Naive thymus-derived CD4-positive, alpha-beta T cell (primary cell): ENCODE measurements at places on chromosomes 3 and 15.

DNA sequence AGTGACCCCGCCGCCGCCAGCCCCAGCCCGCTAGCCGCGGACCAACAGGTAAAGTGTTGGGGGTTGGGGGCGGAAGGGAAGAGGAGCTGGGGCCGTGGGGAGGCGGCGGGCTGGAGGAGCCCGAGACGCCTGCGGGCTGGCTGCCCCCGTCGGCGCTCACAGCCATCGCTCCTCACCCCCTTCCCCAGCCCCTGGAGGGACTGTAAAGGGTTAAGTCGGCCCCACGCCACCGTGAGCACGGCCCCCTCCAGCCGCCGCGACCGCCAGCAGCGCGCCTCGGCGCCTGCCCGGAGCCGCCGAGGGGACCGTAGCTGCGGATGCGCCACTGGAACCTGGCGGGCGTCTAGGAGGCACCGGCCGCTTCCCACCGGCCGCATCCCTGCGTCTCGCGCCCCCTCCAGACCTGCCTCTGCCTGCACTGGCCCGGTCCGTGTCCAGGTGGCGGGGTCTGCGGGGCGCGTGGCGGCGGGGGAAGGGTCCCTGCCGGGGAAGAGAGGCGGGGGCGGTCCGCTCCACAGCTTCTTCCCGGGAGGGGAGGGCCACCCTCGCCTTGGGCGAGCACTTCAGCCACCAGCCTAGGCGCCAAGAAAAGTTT, 522 bp downstream of the MED12L start:
- DNase-seq = no peak

GRCh38 chr3:169493521-169494141, 169.9 kb downstream of the MECOM start:
- no peak for DNase-seq

DNA sequence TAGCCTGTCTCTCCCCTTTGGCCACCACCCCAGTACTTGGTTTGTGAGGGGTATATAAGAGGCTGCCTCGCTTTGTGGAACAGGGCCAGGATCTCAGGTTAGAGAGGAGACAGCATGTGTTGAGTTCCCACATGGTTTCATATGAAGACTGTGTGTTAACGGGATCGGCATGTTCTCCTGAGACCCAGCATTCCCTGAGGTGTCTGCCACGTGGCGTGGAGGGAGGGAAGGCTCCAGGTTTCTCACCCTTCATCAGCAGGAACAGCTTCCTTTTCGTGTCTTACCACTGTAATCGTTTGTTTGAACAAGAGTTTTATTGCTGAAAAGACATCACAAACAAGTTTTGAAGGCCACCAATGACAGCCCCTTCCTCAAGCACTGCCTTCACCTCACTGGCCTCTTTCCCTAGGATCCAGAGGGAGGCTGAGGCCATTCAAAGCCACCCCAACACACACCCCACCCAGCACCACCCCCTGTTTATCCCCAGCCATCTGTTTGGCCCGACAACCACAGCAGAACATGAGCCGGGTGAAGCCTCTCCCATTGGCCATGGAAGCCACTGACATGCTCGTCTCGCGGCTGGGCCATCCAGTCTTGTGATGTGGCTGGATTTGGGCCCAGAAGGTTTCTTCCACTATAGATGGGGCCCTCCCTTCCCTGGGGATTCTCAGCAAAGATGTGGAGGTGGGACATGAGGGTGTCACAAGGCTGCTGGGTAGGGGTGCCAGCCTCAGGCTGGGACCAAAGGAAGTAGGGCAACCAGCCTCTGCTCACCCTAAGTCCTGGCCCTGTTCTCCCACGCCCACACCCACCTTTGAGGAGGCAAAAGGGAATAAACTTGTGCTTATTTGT, 10.0 kb downstream of the BHLHE40 start:
- DNase-seq = no peak

DNA sequence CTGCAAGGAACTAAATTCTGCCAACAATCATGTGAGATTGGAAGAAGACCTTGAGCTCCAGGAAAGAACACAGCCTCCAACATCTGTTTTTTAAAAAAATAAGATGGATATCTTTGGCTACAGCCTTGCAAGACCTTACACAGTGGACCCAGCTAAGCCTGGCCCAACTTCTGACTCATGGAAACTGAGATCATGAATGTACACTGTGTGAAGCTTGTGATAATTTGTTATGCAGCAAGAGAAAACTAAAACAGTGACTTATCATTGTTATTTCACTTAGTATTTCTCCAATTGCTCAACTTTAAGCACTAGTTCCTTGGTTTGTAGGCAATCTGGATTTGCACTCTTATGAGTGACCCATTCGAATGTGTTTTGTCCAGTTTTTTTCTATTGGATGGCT, 29.3 kb downstream of the SHQ1 start:
- no peak for DNase-seq

DNA sequence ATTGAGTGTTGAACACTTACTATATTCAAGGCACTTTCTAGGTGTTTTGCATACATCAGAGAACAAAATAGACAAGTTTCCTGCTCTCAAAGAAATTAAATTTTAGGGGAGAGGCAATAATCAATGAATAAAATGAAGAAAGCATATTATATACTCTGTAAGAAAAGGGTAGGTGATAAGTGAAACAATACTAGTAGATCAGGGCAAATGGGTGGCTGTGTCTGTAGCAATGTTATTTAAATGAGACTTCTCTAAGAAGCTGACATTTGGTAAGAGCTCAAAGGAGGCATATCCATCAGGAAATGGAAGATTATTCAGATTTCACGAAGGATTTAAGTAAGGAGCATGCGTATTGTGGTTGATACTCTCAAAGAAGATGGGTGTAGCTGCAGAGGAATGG, 1291.6 kb downstream of the NSUN3 start:
- DNase-seq = no peak
